Mesothelial cell of epicardium (in vitro differentiated cells): ENCODE measurements at places on chromosomes 4 and X.

DNA sequence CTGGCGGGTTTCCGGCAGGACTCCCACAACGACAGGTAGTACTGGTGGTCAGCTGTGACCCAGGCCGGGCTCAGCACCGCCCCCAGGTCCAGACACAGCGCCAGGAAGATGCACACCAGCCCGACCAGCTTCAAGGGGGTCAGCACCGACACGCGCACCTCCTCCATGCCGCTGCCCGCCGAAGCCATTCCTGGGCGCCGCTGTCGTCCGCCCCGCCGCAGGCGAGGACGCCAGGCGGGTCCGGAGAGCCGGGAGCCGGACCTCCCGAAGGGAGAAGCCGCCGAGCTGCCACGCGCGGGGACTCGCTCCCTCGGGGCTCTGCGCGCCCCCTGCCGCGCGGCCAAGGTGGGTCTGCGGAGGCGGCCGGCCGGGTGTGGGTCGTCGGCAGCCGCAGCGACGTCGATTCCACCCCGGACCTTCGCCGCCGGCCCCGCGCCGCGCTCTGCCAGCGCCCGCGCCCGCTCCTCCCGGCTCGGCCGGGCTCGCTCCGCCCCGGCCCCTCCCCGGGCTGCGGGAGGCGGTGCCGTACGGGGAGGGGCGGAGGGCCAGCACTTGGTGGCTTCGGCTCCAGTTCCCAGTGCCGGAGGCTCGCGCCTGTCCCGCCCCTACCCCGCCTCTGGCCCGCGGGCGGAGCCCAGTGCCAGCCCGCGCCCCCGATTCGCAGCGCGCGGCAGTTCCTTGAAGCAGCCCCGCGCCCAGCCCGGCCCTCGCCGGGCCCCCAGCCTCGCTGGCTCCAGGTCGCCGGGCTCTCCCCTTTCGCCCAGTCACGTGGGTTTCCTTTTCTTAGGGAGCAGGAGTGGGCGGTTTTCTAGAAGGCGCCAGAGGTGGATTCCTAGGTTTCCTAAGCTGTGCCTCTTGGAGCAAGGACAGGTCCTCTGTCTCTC, at the start of gene TMEM47:
Gene TMEM47 (minus strand): TSS at position 444 of the 884 bp plus-strand sequence. CDS start 256 bp downstream, at position 188.
- DNase-seq, result peak; percentile 83

DNA sequence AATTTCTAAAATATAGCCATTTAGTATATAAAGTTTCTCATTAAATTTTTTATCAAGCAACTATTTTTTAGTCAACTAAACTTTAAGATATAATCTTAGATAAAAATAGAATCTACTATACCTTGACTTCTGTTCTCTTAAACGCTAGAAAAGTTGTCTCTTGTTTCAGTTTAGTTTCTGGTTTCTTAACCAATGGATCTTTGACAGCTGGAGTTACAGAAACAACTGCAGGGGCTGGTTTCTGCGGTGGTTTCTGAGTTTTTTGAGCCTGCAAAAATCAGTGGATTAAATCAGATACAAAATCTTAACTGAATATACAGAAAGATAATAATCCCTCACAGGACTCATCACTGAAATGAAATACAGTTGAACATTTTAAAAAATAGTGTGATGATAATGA, 21.9 kb downstream of the INTS12 start:
- no peak for DNase-seq

DNA sequence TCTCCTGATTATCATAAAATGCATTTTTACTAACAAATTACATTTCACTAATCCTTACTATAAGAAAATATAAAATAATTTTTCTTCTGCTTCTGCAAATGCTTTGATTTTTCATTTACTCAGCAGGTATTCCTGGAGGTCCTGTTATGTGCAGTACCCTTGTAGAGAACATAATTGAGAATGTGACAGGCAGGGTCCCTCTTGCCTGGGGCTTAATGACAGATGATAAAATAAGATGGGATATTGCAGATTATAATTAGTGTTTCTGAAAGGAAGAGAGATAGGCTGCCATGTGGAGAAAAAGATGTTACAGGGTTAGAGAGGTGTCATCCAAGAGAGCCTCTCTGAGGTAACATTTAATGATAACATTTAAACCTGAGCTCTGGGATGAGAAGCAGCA, 128.9 kb downstream of the MAD2L1 start:
- no peak for DNase-seq

DNA sequence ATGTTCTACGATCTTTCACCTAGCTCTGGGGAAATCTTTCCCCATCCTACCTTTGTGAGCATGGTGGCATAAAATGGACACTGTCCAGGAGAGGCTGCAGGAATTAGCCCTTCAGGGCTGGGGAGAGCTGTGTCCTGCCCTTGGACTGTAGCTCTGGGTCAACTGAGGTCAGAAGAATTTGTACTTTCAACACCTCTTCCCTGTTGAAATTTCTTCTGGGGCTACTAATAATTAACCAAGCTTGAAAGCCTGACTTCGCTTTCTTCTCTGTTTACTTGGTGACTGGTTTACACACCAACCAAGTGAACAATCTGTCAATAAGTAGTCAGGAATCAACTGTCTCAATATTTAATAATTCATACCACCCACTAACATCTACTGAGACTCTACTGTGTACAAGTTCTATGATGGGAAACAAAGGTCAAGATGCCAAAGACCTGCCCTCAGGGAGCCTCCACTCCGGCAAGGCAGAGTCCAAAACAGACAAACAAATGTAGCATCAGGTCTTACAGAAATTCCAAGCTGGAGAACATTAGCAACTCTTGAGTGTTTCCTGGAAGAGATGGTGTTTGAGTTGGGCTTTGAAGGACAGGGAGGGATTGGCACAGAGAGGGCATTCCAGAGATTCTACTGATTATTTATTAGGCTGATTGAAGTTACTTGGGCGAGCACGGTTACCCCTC, 113.1 kb downstream of the ENPP6 start:
- DNase-seq, result no peak

- DNase-seq, result no peak
Measured at GRCh38 chrX:120022763-120023162, 54.7 kb downstream of the RHOXF2B start.

- no peak for DNase-seq
Measured at GRCh38 chr4:78292856-78293255, 235.7 kb downstream of the FRAS1 start.

- peak; percentile 38 for DNase-seq
Measured at GRCh38 chr4:128061566-128062536, 739 bp downstream of the LARP1B start.

- no peak for DNase-seq
Measured at GRCh38 chr4:29861307-29861706, 858.9 kb upstream of the PCDH7 start.

DNA sequence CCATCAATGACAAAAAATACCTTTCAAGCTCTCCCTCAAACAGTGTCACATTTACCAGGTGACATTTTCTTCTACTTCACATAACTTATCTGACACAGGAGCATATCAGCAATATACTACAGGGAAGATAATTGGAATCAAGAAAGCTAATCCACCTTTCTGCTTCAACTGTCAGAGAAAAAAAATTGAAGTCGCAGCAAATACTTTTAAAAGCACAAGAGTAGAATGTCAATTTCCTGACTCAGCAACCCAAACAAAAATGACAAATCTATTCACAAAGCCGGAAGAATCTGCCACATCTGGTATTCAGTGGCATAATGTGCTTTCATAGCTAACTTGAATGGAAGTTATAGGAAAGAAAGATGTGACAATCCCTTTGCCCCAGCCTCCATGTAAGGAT, 36.7 kb downstream of the AGA start:
- no peak for DNase-seq

DNA sequence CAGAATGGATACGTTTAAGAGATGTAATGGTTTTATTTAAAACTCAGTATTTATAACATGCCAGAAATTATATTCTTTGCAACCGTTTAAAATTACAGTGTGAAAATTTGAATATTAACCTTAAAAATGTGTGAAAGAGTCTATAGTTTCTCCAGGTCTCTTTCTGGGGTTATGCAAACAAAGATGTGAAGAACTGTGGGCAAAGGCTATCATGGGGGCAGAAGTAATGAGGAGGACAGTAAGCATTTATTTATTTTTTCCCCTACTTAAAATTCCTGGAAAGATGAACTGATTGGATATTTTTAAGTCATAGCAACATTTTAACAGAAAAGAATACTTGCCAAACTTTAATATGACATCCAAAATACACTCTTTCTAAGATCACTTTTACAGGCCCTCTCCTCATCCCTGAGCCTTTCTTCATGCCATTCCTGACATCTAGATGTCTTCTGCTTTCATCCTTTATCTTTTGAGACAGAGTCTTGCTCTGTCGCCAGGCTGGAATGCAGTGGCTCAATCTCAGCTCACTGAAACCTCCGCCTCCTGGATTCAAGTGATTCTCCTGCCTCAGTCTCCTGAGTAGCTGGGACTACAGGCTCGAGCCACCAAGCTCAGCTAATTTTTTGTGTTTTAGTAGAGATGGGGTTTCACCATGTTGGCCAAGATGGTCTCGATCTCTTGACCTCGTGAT, 46.1 kb downstream of the TMEM131L start:
- no peak for DNase-seq

DNA sequence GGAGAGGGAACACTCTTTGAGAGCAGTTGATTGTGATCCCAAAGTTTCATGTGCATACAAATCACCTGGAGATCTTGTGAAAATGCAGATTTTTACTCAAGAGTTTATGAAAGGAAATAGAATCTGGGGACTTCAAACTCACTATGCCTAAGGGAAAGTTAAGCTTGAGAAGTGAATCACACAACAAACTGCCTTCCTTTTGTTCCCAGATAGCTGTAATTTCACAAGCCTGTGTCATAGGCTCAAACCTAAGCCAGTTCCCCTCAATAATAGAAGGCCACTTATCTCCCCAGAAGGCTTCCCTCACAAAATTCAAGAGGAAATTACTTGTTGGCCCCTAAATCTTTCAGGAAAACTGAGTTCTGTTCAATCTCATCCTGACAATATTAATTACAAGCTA, 132.8 kb upstream of the MAGEB16 start:
- no peak for DNase-seq

DNA sequence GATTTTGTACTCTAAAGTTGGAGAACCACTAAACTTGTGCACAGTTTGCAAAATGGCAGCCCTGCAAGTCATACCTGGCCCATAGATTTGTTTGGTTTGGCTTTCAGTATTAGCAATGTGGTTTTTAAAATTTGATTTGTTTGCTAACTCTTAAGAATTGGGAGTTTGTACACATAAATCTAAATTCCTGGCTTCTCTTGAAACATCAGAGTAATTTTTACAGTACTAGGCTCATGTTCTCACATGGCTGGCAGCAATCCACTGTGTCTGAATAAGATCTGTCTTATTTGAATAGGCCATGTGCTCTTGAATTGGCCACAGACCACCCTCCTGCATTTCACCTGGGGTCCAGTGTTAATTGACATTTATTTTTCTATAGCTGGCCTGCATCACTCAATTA, 21.3 kb downstream of the DIAPH2 start:
- DNase-seq, result no peak

DNA sequence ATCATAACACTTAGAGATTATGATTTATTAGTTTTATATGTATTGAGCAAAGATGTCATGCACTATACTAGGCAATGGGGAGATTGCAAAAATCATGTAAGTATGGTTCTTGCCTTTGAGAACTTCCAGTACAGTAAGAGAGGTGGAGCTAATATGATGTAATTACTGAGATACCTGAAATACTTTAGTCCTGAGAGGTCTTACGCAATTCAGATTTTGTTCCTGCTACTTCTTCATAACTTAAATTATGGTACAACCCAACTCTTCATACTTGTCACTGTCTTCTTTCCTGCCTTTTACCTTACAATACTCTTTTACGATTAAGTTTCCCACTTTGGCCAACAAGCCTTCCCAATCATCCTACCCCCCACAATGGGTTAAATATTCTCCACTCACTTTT, 564.2 kb upstream of the PITX2 start:
- DNase-seq, result no peak

- no peak for DNase-seq
Measured at GRCh38 chr4:87843936-87844335, 11.2 kb downstream of the MEPE start.

- no peak for DNase-seq
Measured at GRCh38 chr4:72376901-72377300, 192.1 kb downstream of the ADAMTS3 start.

DNA sequence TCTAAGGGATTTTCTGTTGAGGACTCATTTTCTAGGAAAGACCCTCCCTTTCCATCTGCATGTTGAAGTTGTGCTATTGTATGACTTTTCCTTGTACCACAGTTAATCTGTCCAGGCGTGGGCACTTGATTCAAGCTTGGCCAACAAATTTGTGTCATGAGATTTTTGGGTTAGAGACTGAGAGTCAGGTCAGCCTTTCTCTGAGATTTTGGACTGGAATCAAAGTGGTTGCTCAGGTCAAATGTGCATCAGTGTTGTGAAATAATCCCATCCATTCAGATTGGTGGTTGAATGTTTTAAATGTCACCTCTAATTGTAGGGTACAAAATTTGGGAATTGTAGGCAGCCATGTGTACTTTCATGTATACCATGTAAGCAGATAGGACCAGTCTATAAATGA, 545.2 kb upstream of the IGFBP7 start:
- DNase-seq, result no peak

- no peak for DNase-seq
Measured at GRCh38 chr4:67700116-67700737, 728 bp downstream of the UBA6 start.

DNA sequence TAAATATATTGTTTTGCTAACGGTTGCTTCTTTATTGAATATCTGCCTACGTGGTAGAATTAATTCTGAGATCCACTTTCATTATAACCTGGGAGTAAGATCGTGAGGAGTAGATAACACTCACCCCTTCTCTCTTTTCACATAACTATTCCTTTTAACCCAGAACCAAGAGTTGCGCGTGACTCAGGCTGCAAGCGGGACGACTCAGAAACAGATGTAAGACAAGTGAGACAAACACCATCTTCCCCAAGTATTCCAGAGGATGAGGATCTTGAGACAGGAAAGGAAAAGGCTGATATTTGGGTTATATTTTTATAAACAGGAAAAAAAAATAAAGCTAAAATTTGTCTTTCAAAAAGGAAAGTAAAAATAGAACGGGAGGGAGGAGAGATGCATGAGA, 318.8 kb upstream of the NOCT start:
- DNase-seq, result no peak

GRCh38 chrX:12814420-12814819, 23.2 kb downstream of the PRPS2 start:
- no peak for DNase-seq

GRCh38 chr4:155543126-155543765, 123.4 kb upstream of the GUCY1A1 start:
- DNase-seq, result no peak

GRCh38 chr4:56323327-56323726, 64.0 kb downstream of the AASDH start:
- no peak for DNase-seq

DNA sequence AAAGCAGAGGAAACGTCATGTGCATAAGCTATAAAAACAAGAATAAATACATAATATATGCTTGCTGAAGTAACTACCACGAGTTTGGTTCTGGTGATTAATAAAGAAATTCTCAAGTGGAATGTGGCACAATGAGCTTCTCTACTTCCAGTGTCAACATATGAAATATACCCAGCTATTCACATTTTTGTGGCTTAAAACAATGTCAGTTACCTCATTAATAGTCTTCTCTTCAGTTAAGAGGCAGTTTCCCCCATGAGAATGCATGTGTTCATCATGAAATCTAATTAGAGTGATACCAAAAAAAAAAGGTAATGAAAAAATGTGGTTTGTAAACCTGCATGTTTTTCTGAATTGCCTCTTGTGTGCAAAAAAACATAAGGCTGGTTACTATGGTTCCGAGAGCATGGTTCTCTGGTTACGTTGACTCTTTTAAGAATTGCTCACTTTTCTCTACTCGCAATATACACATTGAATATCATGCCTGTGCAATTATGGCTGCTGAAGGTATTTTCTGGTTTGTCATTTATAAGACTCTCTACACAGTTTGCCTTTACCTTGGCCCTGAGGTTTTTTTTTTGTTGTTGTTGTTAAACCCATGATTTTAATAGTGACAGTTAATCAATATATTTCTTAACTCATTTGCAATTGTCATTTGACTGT, 108.2 kb downstream of the PCDH7 start:
- DNase-seq, result no peak
